ENCODE measurements at places on chromosomes 5 and 9.

GRCh38 chr9:134568116-134568515, 73.5 kb upstream of the COL5A1 start:
- peak; percentile 19 for DNase-seq

DNA sequence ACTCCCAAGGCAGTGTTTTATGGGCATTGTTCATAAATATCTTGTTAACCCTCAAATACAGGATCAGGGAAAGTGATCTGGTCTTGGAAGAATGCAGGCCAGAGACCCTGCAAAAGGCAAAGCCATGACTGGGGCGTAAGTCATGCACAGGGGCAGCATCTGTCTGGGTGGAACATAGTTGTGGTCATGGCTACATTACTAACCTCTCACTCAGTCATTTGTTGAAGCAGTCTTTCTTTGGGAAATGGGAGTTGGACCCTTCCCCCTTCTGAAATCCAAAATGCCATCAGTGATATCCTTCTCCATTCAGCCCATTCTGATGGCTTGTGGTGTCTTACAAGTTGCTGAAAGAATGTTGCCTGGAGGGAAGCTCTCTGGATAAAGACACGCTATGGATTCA, 68.1 kb downstream of the GDNF start:
- DNase-seq: no peak

DNA sequence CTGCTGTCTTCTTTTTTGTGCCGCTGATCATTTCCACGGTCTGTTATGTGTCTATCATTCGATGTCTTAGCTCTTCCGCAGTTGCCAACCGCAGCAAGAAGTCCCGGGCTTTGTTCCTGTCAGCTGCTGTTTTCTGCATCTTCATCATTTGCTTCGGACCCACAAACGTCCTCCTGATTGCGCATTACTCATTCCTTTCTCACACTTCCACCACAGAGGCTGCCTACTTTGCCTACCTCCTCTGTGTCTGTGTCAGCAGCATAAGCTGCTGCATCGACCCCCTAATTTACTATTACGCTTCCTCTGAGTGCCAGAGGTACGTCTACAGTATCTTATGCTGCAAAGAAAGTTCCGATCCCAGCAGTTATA, 17.1 kb downstream of the F2R start:
- DNase-seq: no peak

DNA sequence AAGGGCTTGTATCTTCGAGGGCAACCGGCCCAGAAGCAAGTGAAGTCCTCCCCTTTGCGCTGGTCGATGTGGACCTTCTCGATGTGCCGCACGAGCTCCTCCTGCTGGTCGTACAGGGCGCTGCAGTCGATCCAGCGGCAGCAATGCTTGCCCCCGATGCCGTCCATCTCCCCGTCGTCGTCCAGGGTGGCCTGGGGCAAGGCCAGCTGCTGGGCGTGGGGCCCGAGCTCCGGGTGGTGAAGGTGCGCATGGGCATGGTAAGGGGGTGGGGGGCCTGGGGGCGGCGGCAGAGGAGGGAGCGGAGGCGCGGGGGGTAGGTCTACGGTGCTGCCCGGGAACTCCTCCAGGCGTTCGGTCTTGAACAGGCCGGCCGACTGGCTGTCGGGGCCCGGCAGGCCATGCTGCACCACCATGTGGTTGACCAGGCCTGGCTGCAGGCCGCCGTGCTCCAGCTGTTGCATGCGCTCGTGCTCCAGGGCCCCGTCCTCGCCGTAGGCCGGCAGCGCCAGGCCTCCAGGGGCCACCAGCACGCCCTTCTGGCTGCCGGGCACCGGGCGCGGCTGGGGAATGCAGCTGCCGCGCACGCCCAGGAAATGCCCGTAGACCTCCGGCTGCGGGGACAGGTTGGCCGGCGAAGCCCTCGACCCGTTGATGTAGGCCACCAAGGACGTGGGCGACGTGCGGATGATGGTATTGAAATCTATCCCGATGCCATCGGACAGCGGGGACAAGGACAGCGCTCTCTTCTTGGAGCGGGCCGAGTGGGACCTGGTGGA, 181.8 kb downstream of the GLIS3 start:
- no peak for DNase-seq

- peak; percentile 70 for DNase-seq
Observed at GRCh38 chr9:97307091-97307490, 368 bp upstream of the CCDC180 start.

Data from left lobe of liver (tissue), 2 donors.